ENCODE measurements at places on chromosomes 1 and 21.

- DNase-seq = no peak
Measured at GRCh38 chr1:96842215-96842614, 120.6 kb downstream of the PTBP2 start.

- no peak for DNase-seq
Measured at GRCh38 chr21:16620786-16621320, 891.1 kb downstream of the USP25 start.

DNA sequence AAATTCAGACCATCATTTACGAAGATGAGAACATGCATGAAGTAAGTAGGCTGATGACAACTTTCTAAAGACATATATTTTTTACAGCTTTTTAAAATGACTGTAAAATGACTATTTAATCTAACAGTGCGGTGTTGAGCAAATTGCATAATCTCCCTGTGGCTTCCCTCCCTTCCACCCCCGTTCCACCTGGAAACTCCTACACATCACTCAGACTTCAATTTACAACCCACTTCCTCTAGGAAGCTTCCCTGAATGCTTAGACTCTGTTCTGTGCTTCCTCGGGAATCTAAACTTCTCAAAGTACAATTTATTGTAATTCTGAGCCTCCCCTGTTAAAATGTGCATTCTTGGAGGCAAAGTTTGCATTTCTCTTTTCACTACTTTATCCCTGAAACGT, 354.9 kb downstream of the DPYD start:
- DNase-seq = no peak

DNA sequence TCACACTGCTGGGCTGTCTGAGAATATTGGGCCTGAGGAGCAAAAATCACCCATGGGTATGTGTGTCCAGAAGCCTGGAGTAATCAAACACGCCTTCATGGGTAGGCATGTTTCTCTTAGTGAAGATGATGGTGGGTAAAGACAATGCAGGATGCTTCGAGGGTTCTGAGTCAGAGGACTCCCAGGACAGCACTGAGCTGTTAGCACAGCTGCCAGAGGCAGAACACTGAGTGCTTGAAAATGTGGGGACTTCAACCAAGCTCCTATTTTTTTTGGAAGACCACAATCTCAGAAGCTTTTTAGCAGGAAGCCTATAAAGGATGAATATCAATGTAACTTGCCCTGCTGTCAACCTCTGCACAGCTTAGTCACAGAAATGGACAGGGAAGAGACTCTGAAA, 7.9 kb upstream of the NT5C1A start:
- DNase-seq = no peak

- no peak for DNase-seq
Measured at GRCh38 chr1:192892934-192893333, 84.1 kb downstream of the RGS2 start.

- DNase-seq = no peak
Measured at GRCh38 chr1:234213658-234214128, 159.6 kb upstream of the COA6 start.

- no peak for DNase-seq
Measured at GRCh38 chr1:45216200-45216541, 9.8 kb upstream of the ZSWIM5 start.

DNA sequence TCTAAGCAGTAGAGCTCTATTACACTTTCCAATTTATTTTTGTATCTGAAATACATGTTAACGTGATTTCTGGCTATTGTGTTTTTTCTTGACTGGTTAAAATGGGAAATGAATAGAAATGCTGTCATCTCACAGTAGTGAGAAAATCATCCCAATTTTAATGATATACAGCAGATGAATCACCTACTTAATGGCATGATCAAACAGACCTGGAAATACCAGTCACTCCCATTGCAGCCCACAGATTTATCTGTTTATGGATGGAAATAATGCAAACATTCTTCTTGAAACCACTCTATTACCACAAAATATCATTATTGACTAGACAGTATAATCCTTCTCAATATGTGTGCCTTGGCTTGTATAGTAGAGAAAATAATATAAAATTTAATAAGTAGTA, 497.8 kb upstream of the ADAMTS5 start:
- DNase-seq = peak; percentile 61

- no peak for DNase-seq
Measured at GRCh38 chr1:162023181-162023546, 505 bp downstream of the OLFML2B start.

DNA sequence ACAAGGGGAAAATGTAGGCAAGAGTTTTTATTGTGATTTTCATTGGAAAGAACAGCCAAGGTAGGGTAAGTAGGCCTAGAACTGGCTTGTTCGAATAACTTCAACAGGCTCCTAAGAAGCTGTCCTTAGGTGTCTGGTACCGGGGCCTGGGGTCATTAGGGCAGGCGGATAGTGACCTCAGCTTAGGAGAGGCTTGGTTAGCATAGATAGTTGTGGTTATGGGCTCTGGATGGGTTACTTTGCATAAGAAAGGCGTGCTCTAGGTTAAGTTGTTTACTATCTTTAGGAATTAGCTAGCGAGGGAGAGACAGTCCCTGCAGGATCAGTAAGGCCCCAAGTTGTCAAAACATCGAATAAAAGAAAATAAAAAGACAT, 20.7 kb upstream of the HPCAL4 start:
- DNase-seq = no peak

GRCh38 chr1:76298399-76298798, 223.9 kb downstream of the ST6GALNAC3 start:
- DNase-seq = no peak

DNA sequence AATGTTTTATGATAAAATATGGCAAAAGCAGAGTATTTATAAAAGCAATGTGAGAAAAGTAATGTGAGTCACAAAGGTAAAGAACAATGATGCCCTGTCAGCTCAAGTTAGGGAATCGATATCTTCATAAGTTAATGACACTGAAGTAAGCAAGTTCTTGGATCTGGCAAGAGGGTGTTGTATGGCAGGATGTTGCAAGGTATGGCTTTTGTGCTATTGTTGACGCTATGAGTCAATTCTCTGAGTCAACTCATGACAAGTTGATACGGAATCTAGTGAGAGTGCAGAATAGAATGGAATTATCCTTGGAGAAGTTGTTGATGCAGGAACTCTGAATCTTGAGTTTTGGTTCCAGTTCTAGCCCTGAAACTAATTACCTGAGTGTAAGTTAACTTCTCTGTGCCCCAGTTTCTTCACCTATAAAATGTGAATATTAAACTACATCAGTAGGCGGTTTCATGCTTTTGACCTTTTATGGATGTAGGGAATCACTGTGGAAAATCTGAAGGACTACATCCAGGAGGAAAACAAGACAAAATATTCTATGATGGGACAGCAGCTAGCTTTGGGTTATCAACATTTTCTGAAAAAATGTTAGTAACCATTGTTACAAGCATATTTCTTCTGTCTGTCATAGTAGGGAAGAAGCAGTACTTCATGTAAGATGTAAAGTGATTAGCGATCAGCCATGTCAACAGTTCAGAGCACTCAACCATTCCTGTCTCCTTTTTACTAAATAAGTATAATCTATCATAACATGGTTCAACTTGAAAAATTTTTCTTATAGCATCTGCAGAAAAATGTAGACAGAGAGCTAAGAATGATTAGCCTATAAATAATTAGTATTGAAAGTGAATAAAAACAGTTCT, 96.9 kb downstream of the ATP6V1G3 start:
- peak; percentile 90 for DNase-seq

DNA sequence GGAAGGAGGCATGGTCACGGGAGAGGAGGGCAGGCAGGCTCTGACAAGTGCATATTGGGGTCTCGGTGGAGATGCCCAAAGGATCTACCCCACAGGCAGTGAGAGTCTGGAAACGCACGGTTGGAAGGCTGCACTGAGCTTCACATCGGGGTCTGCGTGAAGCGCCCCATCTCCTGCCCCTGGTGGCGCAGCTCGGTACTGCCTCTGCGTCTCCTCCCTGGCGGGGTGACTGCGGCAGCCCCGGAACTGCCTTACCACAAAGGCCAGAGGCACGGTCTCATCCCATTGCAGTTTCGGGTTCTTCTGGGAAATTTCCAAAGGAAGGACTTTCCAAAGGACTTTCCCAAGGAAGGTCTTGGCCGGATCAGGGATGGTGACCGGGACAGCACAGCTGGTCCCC, 69.2 kb upstream of the AJAP1 start:
- DNase-seq = no peak

DNA sequence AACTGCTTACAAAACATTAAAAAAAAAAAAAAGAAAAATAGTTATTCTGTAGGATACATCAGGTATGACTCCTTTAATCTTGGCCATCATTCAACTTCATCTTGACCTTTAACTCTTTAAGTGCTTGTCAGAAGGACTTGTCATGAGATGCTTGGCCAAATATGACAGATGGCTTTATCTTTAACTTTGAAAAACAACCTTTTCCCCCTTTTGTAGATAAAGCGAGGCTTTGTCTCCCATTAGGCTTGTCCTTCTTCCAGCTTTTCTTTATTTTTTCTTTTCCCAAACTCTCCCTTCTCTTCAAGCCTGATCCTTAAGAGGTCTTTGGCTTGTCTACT, 2.3 kb downstream of the SRSF10 start:
- no peak for DNase-seq

- no peak for DNase-seq
Measured at GRCh38 chr1:65097076-65097475, 50.9 kb upstream of the AK4 start.

DNA sequence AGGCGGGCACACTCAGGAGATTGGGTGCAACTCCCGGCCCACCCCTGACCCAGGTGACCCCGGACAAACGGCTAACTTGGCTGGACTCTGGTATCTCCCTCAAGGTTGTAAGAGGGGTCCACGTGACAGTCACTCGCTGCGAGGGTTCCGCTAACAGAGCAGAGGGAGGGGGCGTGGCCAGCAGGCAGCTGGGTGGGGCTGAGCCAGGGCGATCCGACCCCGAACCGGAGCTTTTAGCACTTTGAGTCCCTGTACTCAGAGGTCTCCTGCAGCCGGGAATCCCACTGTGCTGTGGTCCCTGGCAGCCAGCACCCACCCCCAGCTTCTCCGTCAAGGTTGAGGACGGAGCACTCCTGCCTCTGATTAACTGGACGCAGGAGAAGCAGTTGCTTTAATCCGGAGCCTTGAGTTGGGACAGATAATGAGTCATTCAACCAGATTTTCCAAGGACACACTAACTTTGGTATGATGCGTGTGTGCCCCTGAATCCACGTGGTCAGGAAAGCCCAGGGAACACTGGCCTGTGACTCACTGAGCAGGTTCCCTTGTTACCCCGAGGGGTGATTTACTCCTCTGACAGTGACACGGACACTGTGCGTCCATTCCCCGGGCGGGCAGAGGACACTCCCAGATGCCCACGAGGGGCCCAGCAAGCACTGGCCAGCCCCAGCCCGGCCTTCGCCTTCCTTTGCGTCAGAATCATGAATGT, 16.8 kb downstream of the TRPM2 start:
- DNase-seq = peak; percentile 23

DNA sequence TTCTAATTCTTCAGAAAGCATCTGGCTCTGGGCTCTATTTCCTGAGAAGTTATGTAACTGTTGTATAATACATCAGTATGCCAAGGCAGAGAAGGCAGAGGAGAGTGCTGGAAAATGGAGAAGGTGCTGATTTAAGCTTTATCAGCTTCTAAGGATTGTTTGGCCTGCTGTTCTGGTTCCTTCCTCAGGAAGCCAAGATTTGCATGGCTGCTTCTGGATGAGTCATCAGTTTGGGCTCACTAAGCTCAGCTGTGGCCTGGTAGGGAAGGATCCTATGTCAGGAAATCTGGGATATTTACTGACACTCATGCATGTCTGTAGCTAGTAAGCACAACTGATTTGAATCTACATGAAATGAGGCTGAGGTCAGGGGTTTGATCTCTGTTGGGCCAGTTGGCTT, 73.2 kb upstream of the ADGRL4 start:
- DNase-seq = peak; percentile 88

DNA sequence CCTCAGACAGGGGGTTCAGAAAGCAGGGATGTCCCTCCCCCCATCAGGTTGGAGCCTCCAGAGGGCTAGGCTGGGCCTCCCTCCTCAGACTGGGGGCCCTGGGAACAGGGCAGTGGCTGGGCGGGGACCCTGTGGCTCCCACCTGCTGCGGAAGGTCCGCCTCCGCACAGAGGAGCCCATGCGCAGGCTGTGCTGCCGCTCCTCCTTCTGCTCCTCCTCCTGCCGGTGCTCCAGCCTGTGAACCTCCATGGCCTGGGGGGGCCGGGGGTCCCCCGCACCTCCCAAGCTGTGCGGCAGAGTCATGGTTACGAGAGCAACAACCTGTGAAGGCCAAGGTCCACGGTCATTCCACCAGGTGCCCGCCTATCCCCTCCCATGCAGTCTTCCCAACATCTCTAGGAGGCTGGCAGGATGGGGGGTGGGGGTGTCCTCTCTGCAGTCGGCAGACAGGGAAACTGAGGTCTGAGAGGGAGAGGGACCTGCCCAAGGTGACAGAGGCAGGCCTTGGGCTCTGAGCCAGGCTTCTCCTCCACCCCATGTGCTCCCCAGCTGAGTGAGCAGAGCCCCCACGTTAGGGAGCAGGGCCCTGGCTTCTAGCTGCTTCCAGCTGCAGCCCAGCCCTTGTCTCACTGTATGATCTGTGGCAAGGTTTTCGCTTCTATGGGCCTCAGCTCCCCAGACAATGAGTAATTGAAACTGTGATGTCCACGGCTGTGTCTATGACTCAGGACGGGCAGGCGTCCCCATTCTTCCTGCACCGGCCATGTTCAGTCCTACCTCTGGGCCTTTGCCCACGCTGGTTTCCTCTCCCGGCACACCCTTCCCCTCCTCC, 3.4 kb downstream of the MYOM3 start:
- peak; percentile 84 for DNase-seq

GRCh38 chr1:248696774-248697173, 5.8 kb downstream of the OR14I1 start:
- DNase-seq = no peak

DNA sequence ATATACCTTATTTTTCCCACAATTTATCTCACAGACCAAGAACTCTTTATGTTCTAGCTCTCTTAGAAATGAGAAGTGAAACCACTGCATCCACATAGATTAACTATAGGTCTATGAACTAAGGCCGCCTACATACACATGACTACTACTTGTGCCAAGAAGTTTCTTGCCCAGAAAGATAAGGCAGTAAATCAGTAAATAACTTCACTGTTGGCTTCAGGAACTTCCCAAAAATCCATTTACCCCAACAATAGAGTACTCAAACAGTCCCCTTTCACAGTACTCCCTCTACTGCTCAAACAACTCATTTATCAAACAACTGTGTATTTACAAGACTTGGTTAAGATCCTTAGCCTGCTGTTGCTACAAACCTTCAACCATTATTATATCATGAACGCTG, 96.5 kb downstream of the NME7 start:
- DNase-seq = no peak

DNA sequence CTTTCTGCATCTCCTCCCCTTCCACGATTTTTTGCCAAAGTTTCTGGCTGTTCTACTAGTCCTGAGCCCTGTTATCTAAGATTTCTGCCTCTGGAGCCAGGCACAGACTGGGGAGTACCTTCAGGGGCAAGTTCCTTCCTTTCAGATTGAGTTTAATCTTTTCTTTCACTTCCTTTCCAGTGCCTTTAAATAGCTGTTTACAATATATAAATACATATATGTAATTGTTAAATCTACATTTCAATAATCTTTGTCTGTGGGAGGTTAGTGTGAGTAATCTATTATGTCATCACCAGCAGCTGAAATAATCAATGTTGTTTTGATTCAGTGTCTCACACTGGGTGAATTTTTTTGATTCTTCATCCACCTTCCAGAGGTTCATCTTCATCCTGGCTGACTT, 31.8 kb downstream of the DIPK1A start:
- peak; percentile 45 for DNase-seq

Data from fibroblast of upper back skin (primary cell).